ENCODE measurements at places on chromosomes 1 and 21.
A peak's percentile ranks its signal among the peaks of the same experiment; 100 is the strongest.

GRCh38 chr1:27489501-27489972 is 430 bp downstream of the WASF2 start:
- peak; percentile 54 for DNase-seq

DNA sequence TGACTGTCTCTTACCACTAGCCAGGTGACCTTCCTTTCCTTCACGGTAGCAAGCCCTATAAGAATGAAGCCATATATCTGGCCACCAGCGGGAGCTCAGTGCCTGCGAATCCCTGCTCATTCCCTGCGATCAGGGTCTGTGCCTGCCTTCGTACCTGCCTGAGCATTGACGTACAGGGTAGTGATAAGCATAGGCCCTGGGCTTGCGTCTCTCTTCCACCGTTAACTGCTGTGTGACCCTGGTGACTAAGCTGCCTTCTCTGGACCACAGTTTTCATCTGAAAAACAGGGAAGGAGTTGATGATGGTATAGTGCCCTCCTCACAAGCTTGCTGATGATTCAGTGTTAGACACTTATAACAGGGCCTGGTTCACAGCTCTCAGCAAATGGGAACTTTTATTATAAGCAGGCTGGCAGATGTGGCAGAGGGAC is 4.1 kb downstream of the ZC3H12A start:
- no peak for DNase-seq

DNA sequence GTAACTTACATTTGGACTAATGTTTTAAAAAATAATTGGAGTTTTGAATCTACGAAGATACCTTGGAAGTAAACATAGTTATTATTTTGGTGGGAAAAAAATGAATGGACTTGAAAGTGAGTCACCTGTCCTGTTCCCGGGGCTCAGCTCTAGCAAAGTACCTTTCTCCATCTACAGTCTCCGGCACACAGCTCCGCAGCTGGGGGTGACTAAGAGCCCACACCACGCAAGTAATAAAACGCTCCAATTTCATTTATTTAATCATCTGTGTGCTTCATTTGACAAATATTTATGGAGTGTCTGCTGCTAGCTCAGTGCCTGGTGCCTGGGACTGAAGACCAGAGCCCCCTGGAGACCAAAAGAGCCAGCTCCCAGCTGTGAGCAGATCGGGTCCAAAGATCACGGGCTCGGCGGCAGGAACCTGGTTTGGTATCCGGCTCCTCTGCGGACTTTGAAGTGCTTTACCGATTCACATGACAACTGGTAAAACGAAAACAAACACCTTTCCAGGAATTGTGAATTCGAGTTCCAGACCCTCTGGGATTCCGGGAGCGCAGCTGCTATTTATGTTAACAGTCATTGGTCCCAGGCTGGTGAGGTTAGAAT is 1.7 kb upstream of the RIPK4 start:
- peak; percentile 15 for DNase-seq

- no peak for DNase-seq
These were observed 58.9 kb downstream of the RIPK4 start for GRCh38 chr21:41707960-41708330.

DNA sequence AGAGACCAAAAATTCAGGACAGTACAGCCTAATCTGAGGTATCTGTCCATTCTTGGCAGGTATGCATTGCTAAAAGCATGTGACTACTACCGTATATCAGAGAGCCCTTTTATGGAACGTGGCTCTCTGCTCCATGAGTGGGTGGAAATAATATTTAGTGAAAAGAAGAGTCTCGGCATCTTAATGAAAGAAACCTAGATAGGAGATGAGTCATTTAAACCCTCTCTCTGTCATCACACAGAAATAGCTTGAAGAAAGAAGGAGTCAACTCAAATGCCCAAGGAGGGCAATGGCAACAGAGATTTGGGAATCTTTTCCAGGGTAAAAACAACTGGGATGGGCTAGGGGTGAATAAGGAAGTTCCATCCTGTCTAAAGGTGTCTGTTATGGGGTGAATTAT is 528.2 kb downstream of the SMYD3 start:
- no peak for DNase-seq

DNA sequence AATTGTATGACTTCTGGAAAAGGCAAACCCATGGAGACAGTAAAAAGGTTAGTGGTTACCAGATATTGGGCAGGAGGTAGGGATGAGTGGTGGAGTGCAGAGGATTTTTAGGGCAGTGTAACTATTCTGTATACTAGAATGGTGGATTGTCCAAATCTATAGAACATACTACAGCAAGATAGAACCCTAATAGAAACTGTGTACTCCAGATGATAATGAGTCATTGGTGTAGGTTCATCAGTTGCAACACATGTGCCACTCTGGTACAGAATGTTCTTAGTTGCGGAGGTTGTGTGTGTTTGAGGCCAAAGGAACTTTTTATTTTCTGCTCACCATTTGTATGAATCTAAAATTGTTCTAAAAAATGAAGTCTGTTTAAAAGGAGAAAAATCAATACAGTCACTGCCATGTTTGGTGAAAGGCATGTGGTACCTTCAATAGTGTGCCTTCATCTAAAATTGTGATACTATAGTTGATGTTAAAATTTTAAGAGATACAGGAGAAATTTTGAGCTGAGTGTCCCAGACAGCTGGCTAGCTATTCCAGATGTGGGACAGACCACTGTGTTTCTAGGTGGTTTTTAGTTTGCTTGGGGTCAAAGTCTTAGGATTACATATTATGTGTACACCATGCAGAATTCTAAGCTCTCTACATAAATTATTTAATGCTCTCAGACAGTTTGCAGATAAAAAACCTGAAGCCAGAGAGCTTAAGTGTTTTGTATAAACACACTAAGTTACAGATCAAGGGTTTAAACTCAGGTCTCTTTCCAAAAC is 150.5 kb downstream of the RPS6KC1 start:
- DNase-seq = no peak

DNA sequence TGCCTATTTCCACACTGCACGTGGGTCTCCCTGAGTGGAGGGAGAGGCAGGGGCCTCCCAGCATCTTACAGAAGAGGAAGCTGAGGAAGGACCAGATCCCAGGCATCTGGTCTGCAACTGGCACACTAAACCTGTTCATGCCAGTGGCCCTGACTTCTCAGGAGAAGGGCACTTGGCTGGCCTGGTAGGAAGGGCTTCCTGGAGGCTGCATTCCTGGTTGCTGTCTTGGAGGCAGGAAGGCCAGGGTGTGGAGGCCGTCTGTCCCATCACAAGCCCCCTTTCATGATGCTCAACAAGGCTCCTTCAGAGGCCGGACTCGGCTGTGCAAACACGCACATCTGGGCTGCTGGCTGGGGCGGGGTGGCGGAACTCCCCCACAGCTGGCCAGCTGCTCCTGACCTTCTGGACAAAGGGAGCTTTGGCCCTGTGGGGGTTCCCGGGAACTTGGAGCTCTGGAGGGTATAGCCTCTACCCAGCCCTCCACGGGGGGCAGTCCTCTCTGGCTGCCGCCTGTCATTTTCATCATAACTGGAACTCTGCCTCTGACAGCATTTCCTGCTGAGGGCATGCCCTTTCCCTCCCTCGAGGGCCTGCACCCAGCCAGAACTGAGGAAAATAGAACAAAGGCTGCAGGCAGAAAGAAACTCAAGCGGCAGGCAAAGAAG is 39.2 kb upstream of the POU3F1 start:
- DNase-seq = no peak

- DNase-seq = no peak
These were observed 47.1 kb downstream of the MDM4 start for GRCh38 chr1:204563307-204563706.
